ENCODE measurements at places on chromosomes 2 and 18.

DNA sequence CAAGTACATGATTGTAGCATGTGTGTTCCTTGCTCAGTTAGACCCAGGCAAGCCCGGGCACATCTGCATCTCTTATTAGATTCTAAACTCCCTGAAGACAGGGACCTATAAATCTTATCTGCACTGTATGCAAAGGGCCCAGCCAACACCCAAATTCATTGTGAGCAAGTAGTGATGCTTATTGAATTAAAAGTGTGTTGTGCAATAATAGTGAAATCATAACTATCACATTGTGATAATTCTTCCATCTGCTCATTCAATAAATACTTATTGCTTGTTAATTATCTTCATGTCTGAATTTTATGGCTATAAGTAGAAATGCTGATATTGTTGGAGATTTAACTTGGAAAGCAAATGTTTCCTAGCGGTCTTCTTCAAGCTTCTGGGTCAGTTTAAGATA, 387.5 kb downstream of the SLC4A3 start:
- no peak for DNase-seq

DNA sequence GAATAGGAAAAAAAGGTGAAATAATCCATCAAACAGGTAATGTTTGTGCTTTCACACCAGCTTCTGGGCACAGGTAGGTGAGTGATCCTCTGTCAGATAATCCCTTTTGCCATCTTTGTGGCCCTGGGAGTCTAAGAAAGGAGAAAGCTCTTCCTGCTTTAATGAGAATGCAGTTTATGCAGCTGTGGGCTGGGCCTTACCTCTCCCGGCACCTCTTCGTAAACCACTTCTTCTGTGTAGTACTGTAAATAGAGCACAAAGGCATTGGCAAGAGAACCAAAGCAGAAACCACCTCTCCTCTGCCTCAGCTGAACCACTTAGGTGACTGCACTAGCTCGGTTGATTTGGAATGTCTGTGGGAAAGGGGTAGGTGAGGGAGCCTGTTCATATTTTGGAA, 4.9 kb downstream of the NEB start:
- DNase-seq, result no peak

DNA sequence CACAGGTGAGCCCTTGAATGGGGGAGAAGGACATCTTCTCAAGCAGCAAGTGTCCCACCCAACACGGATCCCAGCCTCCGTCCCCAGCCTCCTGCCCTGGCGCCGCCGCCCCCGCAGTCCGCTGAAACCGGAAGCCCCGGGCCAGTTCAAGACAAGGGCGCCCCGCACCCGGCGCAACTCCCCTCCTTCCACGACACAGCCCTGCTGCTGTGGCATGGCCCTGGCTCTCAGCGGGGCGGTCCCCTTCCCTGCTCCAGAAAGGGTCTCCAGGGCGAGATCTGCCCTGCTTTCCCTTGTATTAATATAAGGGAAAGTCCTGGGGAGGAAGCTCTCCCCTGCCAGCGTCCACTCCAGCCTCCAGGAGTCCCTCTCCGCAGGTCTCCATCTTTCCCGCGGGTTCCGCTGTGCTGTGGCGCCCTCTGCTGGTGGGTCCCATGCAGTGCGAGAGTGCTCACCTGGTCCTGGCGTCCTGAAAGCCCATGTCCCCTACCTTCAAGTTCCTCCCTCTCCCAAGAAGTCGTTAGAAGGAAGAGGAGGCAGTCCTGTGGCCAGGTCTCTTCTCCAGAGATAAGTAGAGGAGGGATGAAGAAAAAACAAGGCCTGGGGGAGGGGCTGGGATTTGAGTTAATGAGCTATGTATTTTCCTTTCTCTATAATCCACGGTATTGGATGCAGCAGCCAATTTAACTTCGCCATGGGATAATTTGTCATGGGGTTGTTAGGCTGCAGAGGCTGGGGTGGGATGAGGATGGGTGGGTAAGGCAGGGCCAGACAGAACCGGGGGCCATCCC, 176.0 kb downstream of the SMAD2 start:
- peak; percentile 19 for DNase-seq

GRCh38 chr2:161134547-161135518, 25.4 kb upstream of the TANK start:
- no peak for DNase-seq

DNA sequence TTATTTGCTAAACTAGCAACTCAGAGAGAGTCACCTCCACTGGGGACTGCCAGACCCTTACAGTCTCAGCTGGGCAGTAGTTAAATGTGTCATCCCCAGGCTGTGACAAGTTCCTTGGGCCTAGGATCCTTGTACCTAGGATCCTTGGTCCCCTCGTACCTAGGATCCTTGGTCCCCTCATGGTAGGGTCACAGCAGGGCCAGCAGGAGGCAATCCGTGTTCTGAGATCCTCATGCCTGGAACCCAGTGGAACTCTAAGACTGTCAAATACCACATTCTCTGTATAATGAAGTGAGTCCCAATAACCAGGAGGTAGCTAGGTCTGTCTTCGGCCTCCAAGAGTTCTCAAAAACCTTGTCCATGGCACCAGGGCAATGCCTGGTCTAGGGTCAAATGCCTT, 60.8 kb downstream of the LYPD6B start:
- no peak for DNase-seq

DNA sequence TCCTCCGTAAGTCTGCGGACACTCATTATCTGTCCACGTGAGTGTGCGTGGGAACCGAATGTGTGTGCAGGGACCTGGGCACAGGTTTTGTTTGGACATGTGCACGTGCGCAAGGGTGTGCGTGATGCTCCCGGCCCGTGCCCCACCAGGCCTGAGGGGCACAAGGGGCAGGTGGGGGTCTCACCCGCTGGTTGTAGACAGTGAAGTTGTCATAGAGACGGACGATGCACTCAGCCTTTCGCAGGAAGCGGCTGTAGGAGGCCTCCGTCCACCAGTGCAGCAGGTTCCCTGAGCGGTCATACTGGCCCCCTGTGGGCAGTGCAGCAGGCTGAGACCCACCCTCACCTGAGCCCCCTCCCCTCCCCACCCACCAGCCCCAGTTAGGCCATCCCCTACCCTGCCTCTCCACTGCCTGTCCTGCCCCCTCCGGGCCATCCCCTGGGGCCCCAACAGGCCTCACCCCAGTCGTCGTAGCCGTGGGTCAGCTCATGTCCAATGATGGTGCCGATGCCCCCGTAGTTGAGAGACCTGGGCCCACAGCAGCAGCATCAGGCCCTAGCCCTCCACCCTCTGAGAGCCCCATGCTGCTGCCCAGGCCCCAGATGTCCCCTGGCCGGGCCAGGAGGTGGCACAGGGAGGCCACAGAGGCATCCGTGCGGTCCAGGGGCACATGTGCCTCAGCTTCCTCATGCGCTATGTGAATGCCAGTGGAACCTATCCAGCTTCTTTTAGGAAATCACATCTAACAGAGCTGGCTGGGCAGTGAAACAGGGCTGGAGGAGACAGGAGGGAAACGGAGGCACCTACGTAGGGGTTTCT, 6.1 kb downstream of the ECEL1 start:
- no peak for DNase-seq

DNA sequence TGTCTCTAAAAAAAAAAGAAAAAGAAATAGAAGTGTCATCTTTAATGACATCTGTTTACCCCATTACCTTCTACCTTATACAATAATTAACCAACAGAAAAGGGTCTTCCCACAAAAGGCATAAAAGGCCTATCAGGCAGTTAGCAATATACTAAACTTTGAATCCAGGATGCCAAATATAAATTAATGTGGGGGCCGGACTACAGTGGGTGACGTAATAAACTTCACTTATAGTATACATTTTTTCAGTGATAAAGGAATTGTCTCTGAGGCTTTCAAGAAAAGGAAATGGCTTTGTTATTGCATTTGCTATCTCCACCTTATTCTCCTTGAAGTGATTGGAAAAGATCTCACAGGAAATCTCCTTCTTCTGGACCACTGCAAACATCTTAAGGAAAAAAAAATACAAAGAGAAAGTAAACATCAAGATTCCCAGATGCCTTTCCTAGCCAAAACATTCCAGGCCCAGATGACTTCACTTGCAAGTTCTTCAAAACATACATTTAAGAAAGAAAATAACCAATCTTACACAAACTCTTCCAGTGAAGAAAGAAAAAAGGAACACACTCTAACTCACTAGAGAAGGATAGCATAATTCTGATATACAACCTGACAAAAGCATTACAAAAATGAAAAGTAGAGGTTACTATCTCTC, 126.2 kb upstream of the CAB39 start:
- DNase-seq, result no peak

- no peak for DNase-seq
Measured at GRCh38 chr2:143852759-143853158, 667.2 kb downstream of the ZEB2 start.

Measured in stimulated activated CD4-positive, alpha-beta T cell treated with anti-CD3 and anti-CD28 coated beads, Interleukin-1b, Interleukin-23, amount 100 ng/mL, for 1 hour (primary cell).